T-cell (primary cell): ENCODE measurements at places on chromosomes 7 and 10.

DNA sequence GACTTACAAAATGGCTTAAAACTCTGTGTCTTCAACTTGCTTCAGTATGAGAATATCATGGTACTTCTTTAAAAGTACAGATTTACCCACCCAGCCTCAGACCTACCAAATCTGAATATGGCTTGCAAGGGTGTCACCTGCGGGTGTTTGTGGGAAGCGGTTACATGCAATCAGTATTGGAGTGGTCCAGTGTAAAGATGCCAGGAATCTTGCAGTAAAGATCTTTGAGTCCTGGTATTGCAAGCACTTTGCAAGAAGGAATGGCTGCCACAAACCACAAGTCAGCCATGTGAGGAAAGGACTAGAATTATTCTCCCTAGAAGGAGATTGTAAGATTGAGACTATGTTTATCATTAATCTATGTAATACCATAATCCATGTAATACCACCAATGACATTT, 115.1 kb downstream of the PON1 start:
- H3K4me3 ChIP-seq: no peak overlapping the region
- H3K27ac ChIP-seq: no peak overlapping the region
- no peaks in the 10 kb centered on the region for H3K27me3 ChIP-seq
- no peaks in the 10 kb centered on the region for H3K4me1 ChIP-seq
- DNase-seq: no peak

DNA sequence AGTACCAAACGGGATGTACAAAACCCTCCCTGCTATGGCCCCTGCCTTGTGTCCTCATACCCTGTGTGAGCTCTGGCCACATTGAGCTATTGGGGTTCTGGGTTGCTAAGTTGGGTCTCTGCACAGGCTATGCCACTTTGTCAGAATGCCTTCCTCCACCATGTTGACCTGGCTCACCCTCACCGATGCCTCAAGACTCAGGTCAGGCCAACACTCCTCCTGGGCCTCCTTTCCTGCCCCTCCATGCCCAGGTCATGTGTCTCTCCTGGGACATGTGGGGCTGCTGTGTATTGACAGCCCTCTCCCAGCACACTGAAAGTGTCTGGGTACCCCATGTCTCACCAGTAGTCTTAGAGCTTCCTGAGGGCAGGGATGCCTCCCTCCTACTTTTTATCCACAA, 14.6 kb downstream of the TRPV5 start:
- H3K27ac ChIP-seq: no peak overlapping the region
- H3K4me3 ChIP-seq: no peak overlapping the region

- H3K4me1 ChIP-seq: no peaks in the 10 kb centered on the region
- H3K27me3 ChIP-seq: no peaks in the 10 kb centered on the region
- no peak overlapping the region for H3K27ac ChIP-seq
- DNase-seq: no peak
- H3K36me3 ChIP-seq: no peaks in the 10 kb centered on the region
Observed at GRCh38 chr10:52908478-52908877, 135.9 kb upstream of the MBL2 start.

GRCh38 chr10:92103376-92104090, 180.0 kb downstream of the BTAF1 start:
- no peaks in the 10 kb centered on the region for H3K4me1 ChIP-seq
- no peak overlapping the region for H3K27ac ChIP-seq
- no peaks in the 10 kb centered on the region for H3K36me3 ChIP-seq
- DNase-seq: no peak

- H3K4me1 ChIP-seq: peaks cover 66% of the 10 kb centered on the region
- no peaks in the 10 kb centered on the region for H3K36me3 ChIP-seq
- H3K4me3 ChIP-seq: peak overlapping the region; percentile 1
- peak overlapping the region; percentile 88 for H3K27ac ChIP-seq
- peak; percentile 36 for DNase-seq
Observed at GRCh38 chr7:150663802-150664494, 21.6 kb upstream of the GIMAP2 start.

DNA sequence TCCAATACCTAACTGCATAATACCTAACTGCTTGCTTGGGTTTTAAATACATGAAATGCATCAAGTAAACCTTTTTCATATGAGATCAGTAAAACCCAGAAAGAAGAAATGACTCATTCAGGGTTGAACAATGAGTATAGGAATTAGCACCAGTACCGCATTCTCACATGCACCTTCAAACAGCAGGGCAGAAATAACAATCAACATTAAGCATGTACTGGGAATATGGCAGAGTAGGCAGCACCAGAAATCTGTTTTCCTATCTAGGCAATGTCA, 850.3 kb upstream of the SORCS1 start:
- H3K36me3 ChIP-seq: no peaks in the 10 kb centered on the region
- H3K4me3 ChIP-seq: no peak overlapping the region
- no peaks in the 10 kb centered on the region for H3K4me1 ChIP-seq
- H3K27ac ChIP-seq: no peak overlapping the region
- H3K27me3 ChIP-seq: no peaks in the 10 kb centered on the region
- no peak for DNase-seq

DNA sequence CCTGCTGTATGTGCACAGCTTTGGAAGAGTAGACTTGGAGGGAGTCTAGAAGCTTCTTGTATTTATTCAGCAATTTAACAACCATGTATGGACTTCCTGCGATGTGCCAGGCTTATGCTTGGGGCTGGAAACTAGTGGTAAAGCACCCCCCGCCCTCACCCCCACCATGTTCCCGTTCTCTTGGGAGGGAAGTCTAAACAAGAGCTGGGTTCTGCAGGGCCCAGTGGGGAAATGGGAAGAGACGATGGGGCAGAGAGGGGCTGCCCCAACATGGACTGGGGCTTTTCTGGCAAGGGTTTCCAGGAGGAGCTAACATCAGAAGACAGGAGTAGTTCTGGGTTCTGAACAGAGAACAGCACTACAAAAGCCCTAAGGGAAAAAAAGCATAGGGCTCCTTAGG, 8.0 kb downstream of the RASSF4 start:
- peak overlapping the region; percentile 8 for H3K27ac ChIP-seq
- no peaks in the 10 kb centered on the region for H3K36me3 ChIP-seq
- peaks cover 12% of the 10 kb centered on the region for H3K4me1 ChIP-seq
- H3K27me3 ChIP-seq: no peaks in the 10 kb centered on the region
- H3K4me3 ChIP-seq: no peak overlapping the region

DNA sequence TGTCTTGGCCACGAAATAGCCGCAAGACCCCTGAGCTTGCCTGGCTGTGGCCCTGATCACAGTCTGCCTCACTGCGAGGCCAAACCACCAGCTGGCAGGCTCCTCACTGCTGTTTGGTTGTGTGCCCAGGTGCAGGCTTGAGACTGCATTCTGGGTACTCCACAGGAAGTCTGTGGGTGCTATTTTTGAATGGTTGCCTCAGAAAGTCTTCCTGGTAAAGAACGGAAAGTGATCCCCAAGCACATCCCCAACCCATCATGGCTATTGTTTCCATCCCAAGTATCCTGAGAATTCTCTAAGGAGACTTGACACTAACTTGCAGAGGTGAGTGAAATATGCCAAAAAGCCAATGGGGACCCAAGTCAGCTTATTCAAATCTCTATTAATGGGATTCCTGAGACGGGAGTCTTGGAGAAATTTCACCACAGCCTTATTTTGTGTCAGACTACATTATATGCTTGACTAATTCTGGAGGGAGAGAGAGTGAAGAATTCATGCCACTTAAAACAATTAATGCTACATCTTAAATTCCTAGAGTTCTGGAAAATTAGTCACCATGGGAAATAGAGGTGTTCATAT, 170.9 kb downstream of the RAMP3 start:
- peaks cover 18% of the 10 kb centered on the region for H3K27me3 ChIP-seq
- no peak overlapping the region for H3K27ac ChIP-seq
- DNase-seq: no peak
- H3K4me3 ChIP-seq: no peak overlapping the region

- H3K4me1 ChIP-seq: peaks cover 23% of the 10 kb centered on the region
- H3K27ac ChIP-seq: peak overlapping the region; percentile 49
- no peak for DNase-seq
- H3K36me3 ChIP-seq: peaks cover 7% of the 10 kb centered on the region
- no peaks in the 10 kb centered on the region for H3K27me3 ChIP-seq
Observed at GRCh38 chr10:61937631-61938351, 36.3 kb downstream of the ARID5B start.

- no peak for DNase-seq
- no peaks in the 10 kb centered on the region for H3K27me3 ChIP-seq
- no peak overlapping the region for H3K4me3 ChIP-seq
- no peaks in the 10 kb centered on the region for H3K36me3 ChIP-seq
- no peak overlapping the region for H3K27ac ChIP-seq
- H3K4me1 ChIP-seq: no peaks in the 10 kb centered on the region
Observed at GRCh38 chr10:95389176-95389575, 98.4 kb upstream of the PDLIM1 start.

DNA sequence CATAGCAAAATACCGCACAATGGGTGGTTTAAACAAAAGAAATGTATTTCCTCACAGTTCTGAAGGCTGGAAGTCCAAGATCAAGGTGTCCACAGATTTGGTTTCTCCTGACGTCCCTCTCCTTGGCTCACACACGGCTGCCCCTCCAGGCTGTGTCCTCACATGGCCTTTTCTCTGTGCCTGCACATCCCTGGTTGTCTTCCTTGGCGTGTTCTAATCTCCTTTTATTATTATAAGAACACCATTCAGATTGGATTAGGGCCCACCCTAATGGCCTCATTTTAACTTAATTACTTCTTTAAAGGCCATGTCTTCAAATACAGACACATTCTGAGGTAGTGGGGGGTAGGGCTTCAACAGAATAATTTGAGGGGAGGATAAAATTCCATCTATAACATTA, 87.9 kb downstream of the FZD1 start:
- H3K36me3 ChIP-seq: no peaks in the 10 kb centered on the region
- DNase-seq: no peak
- H3K4me1 ChIP-seq: no peaks in the 10 kb centered on the region

- no peaks in the 10 kb centered on the region for H3K4me1 ChIP-seq
- no peak overlapping the region for H3K27ac ChIP-seq
- no peaks in the 10 kb centered on the region for H3K27me3 ChIP-seq
- H3K4me3 ChIP-seq: no peak overlapping the region
- DNase-seq: no peak
Observed at GRCh38 chr7:81725003-81725811, 44.6 kb downstream of the HGF start.

DNA sequence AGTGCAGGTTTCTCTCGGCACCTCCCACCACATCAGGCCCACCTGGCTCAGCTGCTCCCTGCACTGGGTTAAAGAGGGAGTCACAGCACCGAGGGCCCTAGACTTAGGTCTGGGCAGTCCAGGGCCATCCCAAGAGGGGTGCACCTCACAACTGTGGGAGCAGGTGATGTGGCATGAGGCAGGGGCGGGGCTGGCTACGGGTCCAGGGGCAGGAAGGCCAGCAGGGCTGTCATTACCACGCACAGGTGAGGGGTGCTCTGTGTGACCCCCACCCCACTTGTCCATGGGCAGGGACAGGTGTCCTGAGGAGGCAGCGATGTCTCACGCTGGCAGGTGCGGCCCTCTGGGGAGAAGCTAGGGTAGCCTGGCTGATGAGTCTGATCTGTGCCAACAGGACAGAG, 40.5 kb upstream of the DPYSL4 start:
- no peaks in the 10 kb centered on the region for H3K36me3 ChIP-seq
- peaks cover 40% of the 10 kb centered on the region for H3K27me3 ChIP-seq
- H3K4me3 ChIP-seq: no peak overlapping the region

GRCh38 chr7:70325509-70326101, 727.3 kb downstream of the AUTS2 start:
- no peak for DNase-seq
- no peak overlapping the region for H3K4me3 ChIP-seq
- H3K27me3 ChIP-seq: no peaks in the 10 kb centered on the region
- no peak overlapping the region for H3K27ac ChIP-seq
- no peaks in the 10 kb centered on the region for H3K4me1 ChIP-seq
- no peaks in the 10 kb centered on the region for H3K36me3 ChIP-seq

- H3K36me3 ChIP-seq: peaks cover 64% of the 10 kb centered on the region
- H3K27me3 ChIP-seq: no peaks in the 10 kb centered on the region
- H3K4me1 ChIP-seq: no peaks in the 10 kb centered on the region
- DNase-seq: peak; percentile 23
Observed at GRCh38 chr10:98425511-98426352, 10.8 kb upstream of the PYROXD2 start.

GRCh38 chr10:43692051-43692825, 43.6 kb upstream of the ZNF32 start:
- no peaks in the 10 kb centered on the region for H3K27me3 ChIP-seq
- no peak for DNase-seq

DNA sequence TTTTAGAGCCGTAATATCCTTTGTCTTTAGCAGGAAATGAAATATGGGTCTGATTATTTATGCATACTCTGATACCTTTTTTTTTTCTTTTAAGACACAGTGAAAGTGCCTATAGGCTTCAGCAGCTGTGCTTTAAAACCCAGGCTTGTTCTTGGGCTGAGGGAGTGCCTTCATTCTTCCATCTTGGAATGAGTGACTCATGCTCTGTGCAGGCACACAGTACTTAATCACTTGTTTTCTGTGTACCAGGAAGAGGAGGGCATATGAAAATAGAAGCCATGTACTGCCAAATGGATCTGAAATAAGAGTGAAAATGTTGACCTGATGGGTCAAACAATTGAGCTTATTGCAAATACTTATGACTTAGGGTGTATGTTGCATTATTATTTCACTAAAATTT, 12.0 kb downstream of the INPP5F start:
- H3K36me3 ChIP-seq: no peaks in the 10 kb centered on the region
- H3K27me3 ChIP-seq: no peaks in the 10 kb centered on the region
- H3K4me3 ChIP-seq: no peak overlapping the region
- no peaks in the 10 kb centered on the region for H3K4me1 ChIP-seq
- H3K27ac ChIP-seq: no peak overlapping the region
- DNase-seq: no peak

GRCh38 chr7:45446195-45446944, 127.8 kb upstream of the ADCY1 start:
- no peaks in the 10 kb centered on the region for H3K4me1 ChIP-seq
- H3K27ac ChIP-seq: no peak overlapping the region
- no peaks in the 10 kb centered on the region for H3K27me3 ChIP-seq
- no peak for DNase-seq
- no peak overlapping the region for H3K4me3 ChIP-seq

- H3K27ac ChIP-seq: no peak overlapping the region
- H3K4me3 ChIP-seq: no peak overlapping the region
- peaks cover 9% of the 10 kb centered on the region for H3K27me3 ChIP-seq
- H3K36me3 ChIP-seq: no peaks in the 10 kb centered on the region
- no peak for DNase-seq
Observed at GRCh38 chr10:77604063-77604462, 33.5 kb downstream of the KCNMA1 start.

DNA sequence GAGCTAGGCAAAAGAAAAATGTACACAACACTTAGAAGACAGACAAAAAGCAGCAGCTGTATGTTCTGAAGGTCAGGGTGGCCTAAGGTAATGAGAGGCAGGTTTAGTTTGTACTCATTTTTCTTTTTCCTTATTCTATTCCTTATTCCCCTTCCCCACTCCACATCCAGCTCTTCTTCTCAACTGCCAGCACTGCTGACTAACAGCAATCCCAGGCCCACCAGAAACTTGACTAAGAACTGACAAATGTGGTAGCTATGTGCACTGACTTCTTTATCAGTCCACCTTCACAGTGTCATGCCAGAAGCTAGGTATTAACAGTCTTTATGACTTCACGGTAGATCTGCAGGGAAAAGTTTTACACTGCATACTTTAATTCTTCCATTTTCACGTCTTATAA, 6.1 kb downstream of the COPG2 start:
- H3K27me3 ChIP-seq: no peaks in the 10 kb centered on the region
- H3K36me3 ChIP-seq: peaks cover 8% of the 10 kb centered on the region
- H3K4me3 ChIP-seq: no peak overlapping the region
- DNase-seq: no peak
- no peak overlapping the region for H3K27ac ChIP-seq

- no peaks in the 10 kb centered on the region for H3K36me3 ChIP-seq
- no peaks in the 10 kb centered on the region for H3K4me1 ChIP-seq
- no peak overlapping the region for H3K4me3 ChIP-seq
- no peak for DNase-seq
Observed at GRCh38 chr10:76454506-76455140, 1023.2 kb downstream of the LRMDA start.
